ENCODE measurements at places on chromosomes 2 and 18. TPM values are rescaled to one million over a fixed set of nuclear protein-coding genes. Genes with fewer than 3 reads are reported as not detected.

DNA sequence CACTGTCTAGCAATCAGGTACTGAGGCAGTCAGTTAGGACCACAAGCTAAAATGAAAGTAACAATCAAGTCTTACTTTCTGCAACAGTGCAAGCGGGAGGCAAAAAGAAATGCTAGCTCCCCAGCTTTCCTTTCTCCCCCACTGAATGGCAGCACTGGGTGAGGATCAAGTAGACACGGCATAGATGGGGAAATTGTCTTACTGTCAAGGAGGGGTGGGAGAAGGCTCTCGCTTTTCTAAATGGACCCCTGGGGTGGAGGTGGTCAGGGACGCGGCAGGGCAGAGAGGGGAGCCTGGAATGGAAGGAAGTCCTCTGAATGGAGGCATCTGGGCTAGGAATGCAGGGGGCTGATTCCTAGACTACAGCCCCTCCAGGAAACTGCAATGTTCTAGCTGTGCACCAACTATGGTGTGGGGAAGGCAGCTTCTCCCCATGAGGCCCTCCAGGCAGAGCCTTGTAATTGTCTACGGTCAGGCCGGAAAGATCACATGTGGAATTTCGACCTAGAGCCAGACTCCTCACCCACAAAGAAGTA is 24.3 kb downstream of the METTL8 start:
- no peak for DNase-seq

DNA sequence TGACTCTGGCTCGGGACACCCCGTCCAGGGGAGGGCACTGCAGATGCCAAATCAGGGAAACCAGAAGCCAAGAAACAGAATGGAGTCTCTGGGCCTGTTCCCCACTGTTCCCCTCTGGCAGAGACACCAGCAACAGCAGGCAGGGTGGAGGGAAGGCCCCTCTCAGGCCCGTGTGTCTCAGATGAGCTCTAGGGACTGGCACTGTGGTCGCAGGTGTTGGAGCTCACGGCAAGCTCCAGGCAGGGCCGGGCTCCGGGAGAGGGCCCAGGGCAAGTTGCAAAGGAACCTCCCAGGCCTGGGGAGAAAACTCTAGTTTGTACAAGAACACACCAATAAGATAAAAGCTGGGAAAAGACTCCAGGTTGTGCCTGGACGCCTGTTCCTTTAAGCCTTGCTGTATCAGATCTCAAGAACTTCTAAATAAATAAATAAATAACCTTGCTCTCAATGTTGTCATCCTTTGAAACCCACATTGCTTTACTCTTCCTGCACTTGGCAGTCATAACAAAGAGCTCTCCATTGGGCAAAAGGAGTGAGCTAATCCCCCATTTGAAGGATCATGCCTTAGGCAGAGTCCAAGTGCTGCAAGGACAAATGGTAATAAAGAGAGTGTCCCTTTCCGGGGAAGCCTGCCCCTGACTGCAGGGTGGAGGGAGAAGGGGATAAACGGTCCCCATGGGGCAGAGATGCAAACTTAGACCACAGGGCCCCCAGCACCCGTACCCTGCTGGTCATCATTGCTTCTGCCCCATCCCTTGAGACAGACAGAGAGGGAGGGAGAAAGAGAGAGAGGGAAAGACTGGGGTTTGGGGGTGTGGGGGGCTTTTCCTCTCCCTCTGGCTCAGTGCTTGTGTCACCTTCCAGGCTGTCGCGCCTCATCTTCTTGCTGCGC is 33.3 kb downstream of the CNGA3 start:
- DNase-seq, result no peak

- DNase-seq, result no peak
These were observed 73.7 kb upstream of the PIK3C3 start for GRCh38 chr18:41881285-41881684.

- no peak for DNase-seq
These were observed 14.6 kb downstream of the GULP1 start for GRCh38 chr2:188306271-188306670.

GRCh38 chr2:174577967-174578589 is 19.5 kb downstream of the WIPF1 start:
- peak; percentile 36 for DNase-seq

DNA sequence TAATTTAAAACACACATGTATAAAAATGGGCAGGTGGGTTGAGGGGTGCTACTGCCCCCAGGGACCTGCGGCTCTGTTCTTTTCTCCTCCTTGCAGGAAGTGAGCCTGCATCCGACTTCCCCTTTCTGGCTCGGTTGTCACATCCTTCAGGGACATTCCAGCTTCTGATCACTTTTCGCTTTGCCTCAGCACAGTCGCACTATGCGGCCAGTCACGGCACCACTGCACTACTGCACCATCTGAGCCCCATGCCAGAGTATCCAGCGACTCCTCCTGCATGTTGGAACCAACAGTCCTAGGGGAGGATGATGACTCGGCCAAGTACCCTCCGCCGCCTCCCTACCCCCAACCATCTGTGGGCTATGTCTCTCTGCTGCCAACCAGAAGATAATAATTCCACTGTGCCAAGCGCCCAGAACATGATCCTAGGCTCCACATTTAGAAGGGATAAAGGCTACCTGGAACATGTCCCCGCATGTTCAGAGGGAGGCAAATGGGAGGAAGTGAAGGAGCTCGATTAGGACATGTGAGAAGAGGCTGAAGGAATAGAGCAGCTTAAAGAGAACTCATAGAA is 17.6 kb downstream of the CDC42EP3 start:
- DNase-seq, result peak; percentile 56

GRCh38 chr2:28224648-28225472 is 167.8 kb upstream of the FOSL2 start:
- peak; percentile 40 for DNase-seq

DNA sequence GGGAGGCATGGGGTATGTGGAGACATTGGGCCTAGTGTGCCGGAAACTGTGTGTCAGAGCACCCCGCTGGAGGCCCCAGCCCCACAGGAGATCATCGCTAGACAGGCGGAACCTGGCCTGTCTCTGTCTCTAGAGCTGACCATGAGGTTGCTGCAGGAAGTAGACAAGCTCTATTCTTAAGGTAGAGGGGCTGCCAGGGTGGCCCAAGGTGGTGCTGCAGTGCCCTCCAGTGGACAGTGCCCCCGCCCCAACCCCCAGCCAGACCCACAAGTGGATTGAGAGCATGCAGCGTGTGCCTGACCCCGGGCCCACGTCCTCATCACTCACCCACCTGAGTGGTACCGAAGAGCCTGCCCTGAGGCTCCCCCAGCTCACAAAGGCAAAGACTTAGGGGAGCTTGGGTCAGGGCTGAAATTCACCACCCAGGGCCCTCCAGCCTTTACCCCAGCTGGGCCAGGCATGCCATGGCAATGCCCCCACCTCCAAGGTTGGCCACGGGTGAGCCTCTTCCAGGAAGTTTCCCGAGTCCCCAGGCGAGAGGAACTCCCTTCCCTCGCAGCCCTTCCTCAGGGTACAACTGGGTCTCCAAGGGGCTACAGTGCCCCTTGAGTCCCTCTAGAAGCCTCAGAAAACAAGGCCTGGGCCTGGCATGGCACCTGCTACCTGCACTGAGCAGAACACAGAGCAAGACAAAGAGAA is 155.0 kb downstream of the TTC32 start:
- DNase-seq, result no peak

The HS1BP3 gene
- total RNA-seq, result 21.0 TPM

- DNase-seq, result no peak
These were observed 267.6 kb downstream of the CD226 start for GRCh38 chr18:69680123-69680522.

GRCh38 chr18:78837754-78838153 is 141.9 kb upstream of the SALL3 start:
- no peak for DNase-seq

Data from foreskin keratinocyte (primary cell).